GM20000 (cell line): ENCODE measurements at places on chromosomes 5 and 9.
A peak's percentile ranks its signal among the peaks of the same experiment; 100 is the strongest.

- no peak for DNase-seq
Measured at GRCh38 chr5:17160756-17161040, 56.7 kb upstream of the BASP1 start.

DNA sequence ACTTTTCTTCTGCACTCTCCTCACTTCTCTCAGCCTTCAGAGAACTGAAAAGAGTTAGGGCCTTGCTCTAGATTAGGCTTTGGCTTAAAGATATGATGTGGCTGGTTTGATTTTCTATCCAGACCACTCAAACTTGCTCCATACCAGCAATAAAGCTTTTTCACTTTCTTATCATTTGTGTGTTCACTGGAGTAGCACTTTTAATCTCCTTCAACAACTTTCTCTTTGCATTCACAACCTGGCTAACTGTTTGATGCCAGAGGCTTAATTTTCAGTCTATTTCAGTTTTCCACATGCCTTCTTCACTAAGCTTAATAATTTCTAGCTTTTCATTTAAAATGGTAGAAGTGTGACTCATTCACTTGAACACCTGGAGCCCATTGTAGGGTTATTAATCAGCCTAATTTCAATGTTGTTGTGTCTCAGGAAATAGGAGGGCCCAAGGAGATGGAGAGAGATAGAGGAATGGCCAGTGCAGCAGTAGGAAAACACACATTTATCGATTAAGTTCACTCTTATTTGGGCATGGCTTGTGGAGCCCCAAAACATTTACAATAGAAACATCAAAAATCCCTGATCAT, 5.9 kb downstream of the ATPSCKMT start:
- DNase-seq = no peak

DNA sequence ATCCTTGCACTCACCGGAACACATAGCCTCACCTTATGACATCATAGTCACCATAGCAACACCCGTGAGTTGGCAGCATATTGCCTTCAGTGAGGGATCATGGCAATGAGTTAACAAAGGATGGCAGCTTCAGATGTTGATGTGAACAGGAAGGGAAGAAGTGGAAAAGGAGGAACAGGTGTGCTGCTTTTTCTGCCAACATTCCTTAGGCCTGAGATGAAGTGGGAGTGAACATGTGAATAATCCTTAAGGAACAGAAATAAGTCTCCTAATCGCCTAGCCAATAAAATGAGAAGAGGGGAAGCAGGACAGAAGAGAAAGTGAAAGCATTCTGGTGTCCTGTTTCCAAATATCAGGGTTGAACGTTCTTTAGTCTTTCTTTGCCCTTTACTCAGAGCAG, 360.0 kb downstream of the BRINP1 start:
- no peak for DNase-seq

DNA sequence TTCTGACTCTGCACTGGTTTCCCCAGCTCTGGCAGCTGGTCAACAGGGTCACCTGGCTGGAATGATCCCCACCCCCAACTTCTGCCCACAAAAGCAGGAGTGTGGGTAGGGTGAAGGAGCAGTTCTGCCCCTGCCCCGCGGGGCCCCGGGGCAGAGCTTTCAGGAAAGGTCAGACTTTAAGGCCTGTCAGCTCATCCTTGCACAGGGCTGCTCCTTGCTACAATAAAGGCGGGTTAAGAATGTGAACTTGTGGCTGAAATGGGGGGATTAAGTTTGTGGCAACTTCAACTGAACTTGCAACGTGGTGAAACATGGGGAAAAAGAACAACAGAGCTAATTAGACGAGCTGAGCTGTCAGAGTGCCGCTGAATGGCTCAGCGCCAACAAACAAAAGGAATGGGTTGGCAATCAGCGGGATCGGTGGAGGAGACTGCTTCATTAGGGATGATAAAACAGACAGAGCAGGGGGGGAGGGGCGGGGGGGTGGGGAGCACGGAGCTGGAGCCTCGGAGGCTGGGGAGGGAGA, 50.8 kb downstream of the CRB2 start:
- no peak for DNase-seq

- DNase-seq = no peak
Measured at GRCh38 chr5:82221020-82221419, 57.1 kb downstream of the RPS23 start.

- no peak for DNase-seq
Measured at GRCh38 chr5:89204756-89205155, 321.8 kb upstream of the MEF2C start.

DNA sequence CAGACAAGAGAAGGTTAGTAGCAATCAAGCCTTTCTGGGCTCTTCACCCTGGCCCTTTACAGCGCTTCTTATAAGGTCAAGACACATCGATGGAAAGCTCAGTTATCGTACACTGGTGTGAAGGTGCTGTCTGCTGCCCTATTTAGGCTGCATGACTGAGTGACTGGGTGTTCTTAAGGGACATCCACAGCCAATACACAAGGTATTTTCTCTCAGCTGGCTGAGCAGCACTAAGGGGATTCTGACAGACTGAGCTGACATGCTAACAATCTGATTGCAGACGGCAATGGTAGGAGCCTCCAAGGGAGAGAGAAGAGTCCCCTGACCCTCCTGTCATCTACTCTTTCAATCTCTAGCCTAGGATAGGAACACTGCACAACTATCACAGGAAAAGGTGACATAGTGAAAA, 577.9 kb downstream of the ISL1 start:
- DNase-seq = no peak

- no peak for DNase-seq
Measured at GRCh38 chr5:35046774-35047173, 975 bp downstream of the AGXT2 start.

DNA sequence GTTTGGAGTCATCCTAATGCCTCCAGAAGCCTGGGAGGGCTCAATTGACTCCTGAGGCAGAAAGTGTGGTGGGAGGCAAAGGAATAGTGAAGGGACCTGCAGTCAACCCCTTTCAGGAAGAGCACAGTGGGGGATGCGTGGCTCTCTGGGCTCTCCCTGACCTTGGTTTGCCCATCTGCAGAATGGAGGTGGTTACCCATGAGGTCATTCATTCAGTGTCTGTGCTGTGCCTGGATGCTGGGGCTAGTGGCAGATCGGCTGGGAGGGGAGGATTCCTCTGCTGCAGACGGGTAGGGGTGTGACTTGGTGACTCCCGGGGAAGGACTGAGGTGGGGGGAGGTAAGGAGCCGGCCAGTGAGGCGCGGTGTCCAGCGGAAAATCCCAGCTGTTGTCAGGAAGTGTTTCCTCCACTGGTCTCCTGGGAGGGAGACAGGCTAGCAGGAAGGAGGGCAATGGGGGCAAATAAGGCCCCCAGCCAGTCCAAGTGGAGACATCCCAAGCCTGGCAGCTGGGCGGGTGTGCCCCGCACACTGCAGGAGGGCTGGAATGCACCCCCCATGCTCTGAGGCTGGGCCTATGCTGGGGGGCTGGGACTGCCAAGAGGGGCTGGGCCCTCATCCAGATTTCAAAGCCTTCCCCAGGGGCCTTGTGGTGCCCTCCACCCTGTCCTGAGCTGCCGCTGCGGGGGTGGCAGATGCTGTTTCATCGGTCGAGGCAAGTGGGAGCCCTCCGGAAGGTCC, 10.9 kb downstream of the CXXC5 start:
- DNase-seq = no peak

GRCh38 chr9:98702835-98703380, 5.8 kb downstream of the GABBR2 start:
- DNase-seq = no peak

GRCh38 chr5:58085800-58086199, 374.1 kb downstream of the PLK2 start:
- no peak for DNase-seq

DNA sequence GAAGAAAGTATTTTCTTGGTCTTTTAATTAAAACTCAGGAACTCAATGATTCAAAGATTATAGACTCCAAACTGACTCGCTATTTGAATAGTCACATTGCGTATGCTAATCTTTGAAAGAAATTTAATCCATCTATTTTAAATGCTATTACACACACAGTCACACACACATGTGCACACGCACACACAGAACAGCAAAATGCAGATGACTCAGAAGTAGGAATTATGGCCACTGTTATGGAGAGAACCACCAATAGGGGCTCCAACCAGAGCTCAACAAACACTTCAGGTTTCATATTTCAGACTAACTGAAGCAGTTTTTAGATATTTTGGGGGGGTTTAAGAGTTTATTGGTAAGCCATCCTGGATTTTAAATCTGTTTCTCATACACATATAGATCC, 1917.9 kb downstream of the EFNA5 start:
- no peak for DNase-seq

- no peak for DNase-seq
Measured at GRCh38 chr9:95101326-95101725, 216.2 kb downstream of the FANCC start.

- DNase-seq = no peak
Measured at GRCh38 chr5:19001054-19001453, 986.9 kb downstream of the CDH18 start.

- DNase-seq = no peak
Measured at GRCh38 chr9:37198831-37199230, 78.5 kb downstream of the ZCCHC7 start.

DNA sequence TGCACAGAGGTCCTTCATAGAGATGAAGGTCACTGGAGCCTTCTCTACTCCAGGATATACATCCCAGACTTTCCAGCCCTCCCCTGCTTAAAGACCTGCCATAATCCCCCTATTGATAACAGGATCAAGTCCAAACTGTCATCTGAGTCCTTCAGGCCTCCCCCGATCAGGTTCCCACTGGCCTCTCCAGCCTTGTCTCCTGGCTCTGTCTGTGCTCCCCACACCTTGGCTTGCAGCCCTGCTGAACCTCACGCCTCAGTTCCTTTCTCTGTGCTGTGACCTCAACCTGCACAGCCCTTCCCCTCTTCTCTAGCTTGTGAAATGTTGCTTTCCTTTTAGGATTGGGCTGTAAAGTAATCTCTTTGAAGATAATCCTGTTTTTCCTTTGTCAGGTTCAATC, 2.5 kb upstream of the HRH2 start:
- no peak for DNase-seq

DNA sequence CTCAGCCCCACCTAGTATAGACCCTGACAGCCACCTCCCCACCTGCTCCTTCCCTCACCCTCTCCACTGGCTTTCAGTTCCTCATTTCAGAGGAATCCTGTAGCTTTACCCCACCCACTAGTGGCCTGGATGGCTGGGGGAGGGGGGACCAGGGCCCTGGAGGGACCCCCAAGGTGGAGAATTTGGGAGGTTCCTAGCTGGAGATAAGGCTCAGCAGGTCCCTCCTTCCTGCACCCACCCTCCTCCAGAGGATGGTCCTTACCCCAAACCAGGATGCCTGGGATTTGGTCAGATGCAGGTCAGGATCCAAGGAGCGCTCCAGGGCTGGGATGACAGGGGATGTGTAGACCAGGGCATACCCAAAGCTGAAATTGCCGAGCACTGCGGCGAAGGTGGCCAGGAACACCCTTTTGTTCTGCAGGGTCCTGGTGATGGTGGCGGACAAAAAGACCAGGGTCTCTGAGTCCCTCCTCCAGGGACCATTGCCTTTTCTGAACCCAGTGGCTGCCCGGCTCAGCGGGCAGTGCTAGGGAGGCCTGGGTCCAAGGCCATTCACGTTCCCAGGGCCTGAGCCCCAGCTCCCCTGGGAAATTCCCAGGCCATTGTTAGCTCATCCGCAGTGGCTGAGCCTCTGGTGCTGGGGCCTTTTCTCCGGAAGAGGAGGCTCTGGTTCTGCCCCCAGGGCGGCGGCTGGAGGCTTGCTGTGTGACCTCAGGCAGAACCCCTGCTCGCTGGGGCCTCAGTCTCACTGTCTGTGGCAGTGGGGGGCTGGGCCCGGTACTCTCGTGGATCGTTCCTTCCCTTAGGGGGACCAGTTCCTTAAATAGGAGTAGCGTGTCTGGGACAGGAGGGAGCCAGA, 678 bp downstream of the SLC2A6 start:
- peak; percentile 77 for DNase-seq

- no peak for DNase-seq
Measured at GRCh38 chr5:172668594-172669071, 27.6 kb downstream of the NEURL1B start.

DNA sequence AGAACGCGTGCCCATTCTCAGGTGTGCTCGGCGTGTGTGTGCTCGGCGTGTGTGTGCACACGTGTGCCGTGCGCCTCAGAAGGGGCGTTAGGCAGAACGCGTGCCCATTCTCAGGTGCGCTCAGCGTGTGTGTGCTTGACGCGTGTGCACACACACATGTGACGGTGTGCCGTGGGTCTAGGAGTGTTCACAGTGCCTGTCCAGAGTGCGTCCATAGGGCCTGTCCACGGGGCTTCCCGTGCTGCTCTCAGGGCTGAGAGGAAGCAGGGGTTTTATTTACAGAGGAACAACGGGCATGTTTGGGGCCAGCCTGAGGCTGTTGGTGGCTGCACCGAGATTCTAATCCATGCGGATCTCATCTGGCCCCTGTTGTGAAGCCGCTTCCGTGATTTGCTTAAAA, 14.2 kb upstream of the AHRR start:
- no peak for DNase-seq

DNA sequence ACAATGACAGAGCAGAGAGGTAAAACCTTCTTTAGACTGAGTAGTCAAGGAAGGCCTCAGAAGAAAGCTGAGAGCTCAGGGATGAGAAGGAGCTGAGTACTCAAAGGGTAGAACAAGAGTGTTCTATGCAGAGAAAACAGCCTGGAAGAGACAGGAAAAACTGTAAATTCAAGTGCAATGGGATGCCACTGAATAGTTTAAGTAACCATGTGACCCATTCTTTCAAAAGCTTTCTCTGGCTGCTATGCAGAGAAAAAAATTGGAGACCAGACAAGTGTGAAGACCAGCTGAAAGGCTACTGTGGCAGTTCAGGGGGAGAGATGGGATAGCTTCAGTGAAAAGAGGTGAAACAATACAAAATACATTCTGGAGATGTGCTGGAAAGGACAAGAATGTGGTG, 61.3 kb upstream of the RNF38 start:
- no peak for DNase-seq

DNA sequence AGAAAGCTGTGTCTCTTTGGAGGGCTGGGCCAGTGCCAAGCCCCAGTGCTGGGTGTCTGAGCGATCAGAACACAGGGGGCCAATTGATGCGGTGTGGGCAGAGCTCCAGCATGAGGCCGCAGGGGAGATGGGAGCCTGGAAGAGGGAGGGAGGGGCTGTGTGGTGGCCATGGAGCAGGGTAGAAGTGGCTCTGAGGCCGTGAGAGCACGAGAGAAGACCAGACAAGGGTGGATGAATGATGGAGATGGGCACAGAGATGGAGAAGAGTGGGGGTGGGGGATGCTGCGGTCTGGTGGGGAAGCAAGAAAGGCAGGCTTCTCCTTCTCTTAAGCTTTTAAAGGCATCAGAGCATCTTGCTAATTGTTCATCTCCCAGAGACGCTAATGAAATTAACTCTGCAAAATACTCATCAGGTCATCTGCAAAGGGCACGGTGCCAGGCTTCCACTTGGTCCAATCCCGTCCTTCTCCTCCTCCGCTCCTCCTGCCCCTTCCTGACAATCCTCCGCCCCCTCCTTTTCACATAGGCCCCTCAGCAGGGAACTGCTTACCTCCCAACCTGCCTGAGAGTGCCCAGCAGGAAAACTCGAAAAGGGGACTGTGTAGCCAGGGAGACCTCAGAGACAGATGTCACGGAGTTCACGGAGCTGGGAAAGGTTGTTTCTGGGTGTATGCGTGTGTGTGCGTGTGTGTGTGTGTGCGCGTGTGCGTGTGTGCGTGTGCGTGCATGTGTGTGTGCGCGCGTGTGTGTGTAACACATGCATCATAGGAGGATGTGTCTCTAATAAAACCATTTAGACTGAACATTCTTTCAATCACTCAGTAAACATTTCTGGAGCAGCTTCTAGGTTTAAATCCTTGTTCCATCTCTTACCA, 7.1 kb upstream of the UNC5A start:
- no peak for DNase-seq
